Left lung (tissue), 14 donors: ENCODE measurements at places on chromosomes 2 and 18. TPM values are rescaled to one million over a fixed set of nuclear protein-coding genes. Genes with fewer than 3 reads are reported as not detected.

DNA sequence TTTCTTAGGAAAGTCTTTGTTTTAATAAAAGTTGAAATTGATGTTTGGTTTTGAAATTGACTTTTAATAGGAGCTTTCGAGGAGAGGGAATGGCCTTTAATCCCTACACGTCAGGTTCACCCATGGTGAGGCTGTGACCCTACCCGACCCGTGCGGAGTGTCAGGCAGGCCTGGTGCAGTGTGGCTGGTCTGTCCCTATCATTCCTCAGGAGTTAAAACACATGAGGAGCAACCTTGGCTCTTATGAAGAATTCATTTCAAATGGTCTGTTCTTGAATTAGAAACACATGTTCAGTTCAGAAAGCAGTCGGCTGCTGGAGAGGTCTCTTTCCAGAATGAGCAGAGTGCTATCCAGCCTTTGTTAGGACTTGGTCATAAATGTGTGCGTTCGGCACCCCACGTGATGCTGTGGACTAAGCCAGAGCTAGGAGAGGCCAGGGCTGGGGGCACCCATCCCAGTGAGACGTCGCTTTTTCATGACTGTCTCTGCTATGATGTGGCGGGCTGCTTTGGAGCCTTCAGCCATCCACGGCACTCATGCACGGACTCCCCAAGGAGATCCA lies 54.7 kb downstream of the EMILIN2 start:
- H3K36me3 ChIP-seq, result no peaks in the 10 kb centered on the region
- peaks cover 73% of the 10 kb centered on the region for H3K4me1 ChIP-seq
- no peaks in the 10 kb centered on the region for H3K27me3 ChIP-seq
- H3K27ac ChIP-seq, result no peak overlapping the region
- H3K4me3 ChIP-seq, result no peak overlapping the region

DNA sequence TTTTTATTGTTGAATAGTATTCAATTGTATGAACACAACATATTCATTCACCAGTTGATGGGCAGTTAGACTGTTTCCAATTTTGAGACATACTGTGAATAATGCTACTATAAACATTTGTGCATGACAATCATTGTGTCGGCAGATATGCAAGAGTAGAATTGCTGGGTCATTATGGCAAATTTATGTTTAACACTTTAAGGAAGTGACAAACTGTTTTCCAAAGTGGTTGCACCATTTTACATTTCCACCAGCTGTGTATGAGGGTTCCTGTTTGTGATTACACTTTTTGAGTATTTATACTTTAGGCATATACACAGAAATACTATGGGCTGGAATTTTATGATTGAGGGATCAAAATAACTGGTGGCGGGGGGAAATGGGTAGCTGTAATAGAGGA lies 61.2 kb downstream of the MAP4K3 start:
- peaks cover 26% of the 10 kb centered on the region for H3K4me1 ChIP-seq
- H3K4me3 ChIP-seq, result no peak overlapping the region
- DNase-seq, result no peak
- no peak overlapping the region for H3K27ac ChIP-seq
- no peaks in the 10 kb centered on the region for H3K36me3 ChIP-seq

Gene ALPG
- not detected for polyA plus RNA-seq

DNA sequence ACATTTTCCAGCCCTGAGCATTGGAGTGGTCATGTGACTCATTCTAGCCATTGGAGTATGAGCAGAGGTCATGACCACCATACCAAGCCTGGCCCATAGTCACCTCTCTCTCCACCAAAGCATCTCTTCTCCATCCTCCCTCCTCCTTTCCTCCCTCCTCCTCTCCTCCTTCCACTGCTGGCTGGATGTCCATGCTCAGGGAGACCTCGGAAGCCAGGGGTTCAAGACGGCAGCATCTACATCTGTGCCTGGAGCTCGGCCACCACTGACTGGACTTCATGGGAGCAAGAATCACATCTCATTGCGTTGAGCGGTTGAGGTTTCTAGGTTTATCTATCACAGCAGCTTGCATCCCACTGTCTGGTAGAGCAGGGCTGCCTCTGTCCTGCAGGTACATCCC lies 252.4 kb downstream of the NDUFA10 start:
- peaks cover 13% of the 10 kb centered on the region for H3K27me3 ChIP-seq
- no peaks in the 10 kb centered on the region for H3K4me1 ChIP-seq
- H3K4me3 ChIP-seq, result no peak overlapping the region
- DNase-seq, result no peak
- H3K36me3 ChIP-seq, result no peaks in the 10 kb centered on the region

DNA sequence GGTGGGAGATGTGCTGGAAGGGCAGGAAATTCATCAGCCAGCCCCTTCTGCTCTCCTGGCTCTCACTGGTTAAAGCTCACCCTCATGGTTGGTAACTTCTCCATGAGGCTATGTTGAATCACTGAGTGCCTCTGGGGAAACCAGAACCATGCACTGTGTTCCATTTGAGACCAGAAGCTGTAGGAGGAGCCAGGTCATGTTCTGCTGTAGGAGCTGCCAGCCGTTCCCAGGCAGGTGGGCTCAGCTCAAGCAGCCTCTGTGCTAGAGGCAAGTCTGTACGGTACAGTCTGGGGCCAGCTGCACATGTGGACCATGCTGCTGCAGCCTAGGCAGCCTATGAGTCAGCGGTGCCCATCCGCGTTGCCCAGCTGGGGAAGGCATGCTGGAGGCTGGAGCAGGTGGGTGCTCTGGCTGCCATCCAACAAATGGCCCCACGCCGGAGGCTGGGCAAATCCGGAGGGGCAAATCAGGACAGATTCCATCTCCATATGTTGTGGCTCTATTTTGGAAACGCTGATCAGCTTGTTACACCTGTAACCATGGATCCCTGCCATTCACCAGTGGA lies 22.0 kb upstream of the KCNF1 start:
- no peak overlapping the region for H3K4me3 ChIP-seq
- H3K27ac ChIP-seq, result no peak overlapping the region
- H3K27me3 ChIP-seq, result no peaks in the 10 kb centered on the region
- no peak for DNase-seq
- no peaks in the 10 kb centered on the region for H3K36me3 ChIP-seq
- H3K4me1 ChIP-seq, result no peaks in the 10 kb centered on the region

DNA sequence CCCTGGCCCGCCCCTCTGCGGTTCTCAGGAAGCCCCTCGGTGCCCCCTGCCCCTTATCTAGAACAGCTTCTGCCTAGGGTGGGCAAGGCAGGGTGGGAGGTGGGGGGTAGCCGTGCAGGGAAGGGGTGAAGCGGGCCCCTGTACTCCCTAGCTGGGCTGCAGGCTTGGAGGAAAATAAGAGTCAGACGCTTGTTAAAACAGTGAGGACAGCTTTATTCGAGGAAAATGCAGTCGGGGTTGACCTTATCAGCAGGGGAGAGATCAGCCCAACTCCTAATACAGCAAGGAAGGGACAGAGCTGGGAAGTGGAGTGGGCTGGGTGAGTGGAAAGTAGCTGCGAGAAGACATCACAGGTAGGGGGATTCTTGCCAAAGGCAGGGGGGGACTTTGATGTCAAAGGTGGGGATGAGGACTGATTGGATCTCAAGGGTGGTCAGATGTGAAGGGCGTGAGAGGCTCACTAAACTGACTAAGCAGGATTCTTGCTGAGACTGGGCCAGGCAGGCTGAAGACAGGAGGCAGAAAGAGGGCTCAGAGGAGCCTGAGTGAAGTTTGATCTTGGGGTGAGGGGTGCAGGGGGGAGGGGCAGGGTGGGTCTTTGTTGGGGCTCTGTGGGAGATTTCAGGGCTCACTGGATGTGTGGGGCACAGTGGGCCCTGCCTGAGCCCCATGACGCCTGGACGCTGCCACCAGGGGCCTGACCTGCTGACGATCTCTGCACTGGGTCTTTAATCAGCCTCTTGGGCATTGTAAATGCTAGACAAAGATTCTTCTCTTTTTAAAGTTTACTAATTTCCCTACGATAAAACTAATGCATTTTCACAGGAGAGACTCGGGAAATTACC lies 29.9 kb downstream of the HPCAL1 start:
- peak; percentile 78 for DNase-seq
- no peaks in the 10 kb centered on the region for H3K27me3 ChIP-seq
- H3K4me3 ChIP-seq, result no peak overlapping the region
- H3K36me3 ChIP-seq, result no peaks in the 10 kb centered on the region

Gene SCLY
- 12.9 TPM for polyA plus RNA-seq

GRCh38 chr2:42513252-42513918 lies 19.6 kb upstream of the KCNG3 start:
- H3K27me3 ChIP-seq, result no peaks in the 10 kb centered on the region
- H3K4me3 ChIP-seq, result no peak overlapping the region
- no peaks in the 10 kb centered on the region for H3K36me3 ChIP-seq
- H3K27ac ChIP-seq, result no peak overlapping the region
- H3K4me1 ChIP-seq, result no peaks in the 10 kb centered on the region
- DNase-seq, result no peak

- no peaks in the 10 kb centered on the region for H3K36me3 ChIP-seq
- no peak overlapping the region for H3K4me3 ChIP-seq
- DNase-seq, result no peak
- H3K27me3 ChIP-seq, result no peaks in the 10 kb centered on the region
- H3K27ac ChIP-seq, result no peak overlapping the region
- H3K4me1 ChIP-seq, result peaks cover 28% of the 10 kb centered on the region
Measured at GRCh38 chr2:69088466-69088865, 75.5 kb downstream of the ANTXR1 start.

GRCh38 chr2:28435241-28435640 lies 42.6 kb downstream of the FOSL2 start:
- H3K4me1 ChIP-seq, result peaks cover 11% of the 10 kb centered on the region
- no peak for DNase-seq
- no peak overlapping the region for H3K27ac ChIP-seq

DNA sequence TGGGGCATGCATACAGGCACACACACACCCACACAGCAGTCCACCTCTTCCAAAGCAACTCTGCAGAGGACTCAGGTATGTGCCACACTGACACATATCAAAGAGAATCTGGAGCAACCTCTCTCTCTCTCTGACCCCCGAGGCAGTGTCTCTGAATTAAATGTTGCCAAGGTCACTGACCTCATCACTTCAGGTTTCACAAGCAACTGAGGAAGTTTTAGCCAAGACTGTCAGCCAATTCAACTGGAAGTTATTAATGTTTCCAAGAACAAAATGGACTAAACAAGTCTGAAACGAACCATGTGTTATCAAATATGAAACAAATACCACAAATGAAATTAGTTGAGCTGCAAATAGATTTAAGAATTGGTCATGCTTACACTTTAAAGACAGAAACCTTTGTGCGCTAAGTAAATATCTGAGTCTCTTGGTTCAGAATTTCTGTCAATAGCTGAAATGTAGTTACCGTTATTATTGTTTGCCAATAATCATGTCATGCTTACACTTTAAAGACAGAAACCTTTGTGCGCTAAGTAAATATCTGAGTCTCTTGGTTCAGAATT lies 86.1 kb downstream of the SLC25A12 start:
- H3K4me3 ChIP-seq, result no peak overlapping the region
- H3K27me3 ChIP-seq, result no peaks in the 10 kb centered on the region
- H3K4me1 ChIP-seq, result no peaks in the 10 kb centered on the region

DNA sequence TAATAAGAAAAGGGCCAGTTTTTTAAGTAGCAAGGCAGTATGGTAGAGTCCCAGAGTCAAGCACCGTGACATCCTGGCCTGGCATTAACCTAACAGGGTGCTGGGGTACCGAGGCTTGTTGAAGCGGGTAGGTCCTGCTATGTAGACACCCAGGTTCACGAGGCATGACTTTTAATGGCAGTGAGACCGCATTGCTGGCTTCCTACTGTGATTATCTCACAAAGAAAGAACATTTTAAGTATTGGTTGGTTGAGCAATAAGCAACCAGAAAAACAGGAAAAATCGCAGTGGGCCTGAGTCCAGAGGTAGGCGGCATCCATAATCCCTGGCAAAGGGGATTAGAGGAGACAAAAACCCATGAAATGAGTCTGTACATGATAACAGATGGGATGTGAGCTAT lies 927.9 kb upstream of the ACVR2A start:
- H3K4me1 ChIP-seq, result no peaks in the 10 kb centered on the region
- H3K27me3 ChIP-seq, result no peaks in the 10 kb centered on the region
- no peak overlapping the region for H3K4me3 ChIP-seq
- H3K27ac ChIP-seq, result no peak overlapping the region

Gene GKN2
- 1.1 TPM for polyA plus RNA-seq

DNA sequence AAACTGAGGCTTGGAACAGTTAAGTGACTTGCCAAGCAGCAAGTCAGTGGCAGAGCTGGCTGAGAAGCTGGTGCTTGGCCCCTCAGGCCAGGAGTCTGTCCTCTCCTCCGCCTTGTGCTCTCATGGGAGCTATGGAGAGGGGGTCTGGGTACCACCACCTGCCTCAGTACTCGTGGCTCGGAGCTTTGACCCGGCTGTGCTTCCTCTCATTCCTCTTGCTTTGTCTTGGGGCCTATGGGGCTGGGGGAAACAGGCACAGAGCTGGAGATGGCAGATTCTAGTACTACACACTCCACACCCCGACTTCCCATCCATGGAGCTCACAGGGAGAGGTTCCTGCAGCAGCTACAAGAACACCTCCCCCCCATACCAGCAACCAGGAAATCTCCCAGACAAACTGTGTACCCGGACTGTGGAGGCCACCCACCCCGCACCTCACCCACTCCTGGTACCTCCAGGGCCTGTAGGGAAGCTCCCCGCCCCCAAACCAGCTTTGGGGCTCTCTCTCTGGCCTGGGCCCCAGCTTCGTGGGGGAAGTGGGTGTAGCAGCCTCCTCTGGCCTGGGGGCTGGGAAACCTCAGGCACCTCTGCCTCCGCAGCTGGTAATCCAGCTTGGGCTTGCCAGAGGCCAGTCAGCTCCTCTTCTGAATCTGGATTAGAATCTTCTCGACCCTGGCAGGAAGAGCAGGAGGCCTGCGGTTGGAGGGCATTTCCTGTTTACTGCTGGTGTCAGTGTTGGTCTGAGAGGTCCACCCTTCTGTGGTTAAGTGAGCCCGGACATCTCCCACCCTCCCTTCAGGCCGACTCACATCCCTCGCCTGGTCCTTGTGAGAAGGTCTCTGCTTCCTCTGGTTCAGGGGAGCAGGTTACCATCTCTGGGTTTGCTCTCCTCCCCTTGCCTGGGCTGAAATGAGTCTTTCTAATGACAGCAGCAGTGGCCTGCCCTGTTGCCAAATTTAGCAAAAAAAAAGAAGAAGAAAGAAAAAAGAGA lies 22.3 kb upstream of the RHOB start:
- H3K27ac ChIP-seq, result peak overlapping the region; percentile 85
- no peak for DNase-seq
- no peaks in the 10 kb centered on the region for H3K36me3 ChIP-seq
- no peaks in the 10 kb centered on the region for H3K27me3 ChIP-seq
- peak overlapping the region; percentile 4 for H3K4me3 ChIP-seq
- peaks cover 56% of the 10 kb centered on the region for H3K4me1 ChIP-seq

- H3K4me3 ChIP-seq, result no peak overlapping the region
- no peak for DNase-seq
- H3K4me1 ChIP-seq, result no peaks in the 10 kb centered on the region
- H3K27ac ChIP-seq, result peak overlapping the region; percentile 69
- H3K36me3 ChIP-seq, result no peaks in the 10 kb centered on the region
Measured at GRCh38 chr2:113218283-113219091, 44.7 kb downstream of the PSD4 start.

GRCh38 chr2:126889071-126889470 lies 9.6 kb upstream of the TEX51 start:
- DNase-seq, result no peak
- peaks cover 23% of the 10 kb centered on the region for H3K27me3 ChIP-seq
- no peaks in the 10 kb centered on the region for H3K36me3 ChIP-seq
- H3K4me1 ChIP-seq, result peaks cover 5% of the 10 kb centered on the region

DNA sequence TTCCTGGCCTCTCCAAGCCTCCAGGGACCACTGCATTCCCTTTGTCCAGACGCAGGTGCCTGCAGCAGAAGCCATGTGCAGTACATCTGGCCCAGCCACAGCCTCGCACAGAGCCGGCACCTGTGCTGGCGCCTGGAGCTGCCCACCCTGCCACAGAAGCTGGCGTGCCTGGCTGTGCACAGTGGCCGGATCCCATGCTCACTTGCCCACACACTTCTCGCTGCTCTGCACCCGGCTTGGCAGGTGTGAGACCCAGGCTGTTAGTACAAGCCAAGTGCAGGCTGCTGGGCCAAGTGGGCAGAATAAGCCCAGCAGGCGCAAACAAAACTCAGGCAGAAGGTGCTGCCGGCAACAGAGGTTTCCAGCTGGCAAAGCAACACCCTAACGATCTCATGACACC lies 124.5 kb upstream of the CCDC150 start:
- no peaks in the 10 kb centered on the region for H3K27me3 ChIP-seq
- H3K27ac ChIP-seq, result no peak overlapping the region
- H3K36me3 ChIP-seq, result no peaks in the 10 kb centered on the region
- H3K4me3 ChIP-seq, result no peak overlapping the region
